Effector memory CD4-positive, alpha-beta T cell (primary cell): ENCODE measurements at places on chromosomes 2 and 18.

GRCh38 chr18:875912-876311 is 28.8 kb upstream of the ADCYAP1 start:
- DNase-seq, result no peak

DNA sequence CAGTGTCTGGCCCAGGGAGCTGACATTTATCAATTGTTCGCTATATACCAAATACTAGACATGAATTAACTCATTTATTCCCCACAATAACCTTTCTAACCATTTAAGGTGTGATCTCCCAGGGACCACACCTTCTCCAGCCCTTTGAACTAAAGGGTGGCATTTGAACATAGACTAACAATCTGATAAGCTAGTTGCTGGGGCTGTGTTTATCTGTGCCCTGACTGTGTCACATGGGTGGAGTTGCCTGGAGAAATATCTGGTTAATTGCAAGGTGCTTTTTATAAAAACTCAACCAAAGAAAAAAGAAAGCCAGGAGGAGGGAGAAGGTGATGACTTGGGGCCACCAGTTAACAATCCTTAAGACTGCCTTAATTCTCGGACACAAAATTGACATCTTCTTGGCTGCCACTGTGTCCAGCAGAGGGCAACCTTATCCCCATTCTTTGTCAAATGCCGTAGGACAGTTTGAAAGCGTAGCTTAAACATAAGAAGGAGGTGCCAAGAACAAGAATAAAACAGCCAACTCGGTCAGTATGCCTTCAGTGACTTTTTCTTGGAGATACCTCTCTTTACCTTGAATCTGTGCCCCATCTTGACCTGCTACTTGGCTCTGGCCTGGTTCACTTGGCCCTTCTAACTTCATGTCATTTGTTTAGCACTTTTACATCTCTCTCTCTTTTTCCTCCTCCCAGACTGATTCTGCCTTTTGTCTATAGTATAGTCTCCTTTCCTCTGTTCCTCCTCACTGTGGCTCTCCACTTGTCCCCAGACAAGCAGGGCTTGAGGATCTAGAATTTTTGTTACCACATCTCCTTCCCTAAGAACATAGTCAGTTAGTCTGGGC is 183.4 kb downstream of the MYO3B start:
- peak; percentile 1 for DNase-seq

DNA sequence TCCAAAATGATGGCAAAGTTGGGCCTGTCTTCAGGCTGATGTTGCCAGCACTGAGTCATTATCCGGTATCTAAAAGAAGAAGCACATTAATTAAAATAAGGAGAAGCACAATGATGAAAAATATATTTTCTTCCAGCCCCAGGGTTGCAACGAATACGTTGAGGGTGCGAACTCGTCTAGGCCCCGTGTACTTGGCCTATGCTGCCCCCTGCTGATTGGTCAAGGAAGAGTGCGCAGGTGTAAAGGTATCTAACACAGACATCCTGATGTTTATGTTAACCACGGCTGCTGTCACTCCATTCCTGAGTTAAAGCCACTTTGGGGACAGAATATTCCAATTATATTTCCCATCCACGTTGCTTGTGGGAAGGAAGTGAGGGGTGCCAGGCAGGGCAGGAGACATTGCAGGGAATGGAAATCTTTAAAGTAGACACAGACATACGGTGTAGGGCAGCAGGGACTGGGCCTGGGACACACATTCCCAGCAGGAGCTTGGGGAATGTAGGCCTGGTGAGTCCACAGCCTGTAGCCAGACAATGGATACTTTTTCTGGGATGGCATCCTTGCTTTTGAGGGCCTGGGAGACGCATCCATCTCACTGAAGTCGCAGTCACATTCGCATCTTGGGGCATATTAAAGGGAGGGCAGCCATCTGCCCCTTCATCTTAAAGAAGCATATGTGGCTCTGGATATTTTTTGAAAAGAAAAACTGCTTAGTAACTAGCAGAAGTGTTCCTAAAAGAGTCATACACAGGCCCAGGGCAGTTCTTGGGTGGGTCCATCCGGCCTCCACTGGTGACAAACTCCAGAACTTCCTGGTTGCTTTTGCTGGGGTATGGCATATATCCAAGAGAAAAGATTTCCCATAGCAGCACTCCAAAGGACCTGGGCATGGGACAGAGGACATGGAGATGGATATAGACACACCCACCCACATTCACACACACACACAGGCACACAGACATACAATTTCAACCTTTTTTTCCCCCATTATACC is 81.9 kb downstream of the CLIP4 start:
- peak; percentile 63 for DNase-seq

GRCh38 chr18:36589857-36590543 is 238.8 kb downstream of the TPGS2 start:
- no peak for DNase-seq

- no peak for DNase-seq
These were observed 676.3 kb downstream of the IRS1 start for GRCh38 chr2:226123300-226123699.

- DNase-seq, result no peak
These were observed 74.1 kb downstream of the GALR1 start for GRCh38 chr18:77323640-77324299.

DNA sequence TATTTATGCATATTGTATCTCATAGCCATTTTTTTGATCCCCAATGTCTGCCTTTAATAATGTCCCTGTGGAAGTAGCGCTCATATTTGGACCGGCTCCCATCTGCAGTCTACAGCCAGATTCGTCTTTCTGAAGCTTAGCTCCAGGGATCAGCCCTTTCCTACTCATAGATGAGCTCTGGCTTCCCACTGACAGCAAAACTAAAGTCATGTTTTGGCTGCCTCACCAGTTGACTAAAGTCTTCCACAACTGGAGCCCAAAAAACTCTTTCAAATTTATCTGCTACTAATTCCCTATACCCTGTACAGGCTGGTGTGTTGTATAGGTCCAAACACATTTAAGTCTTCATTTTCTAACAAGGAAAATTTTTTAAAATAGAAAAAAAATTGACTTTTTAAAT is 294.2 kb upstream of the HNMT start:
- no peak for DNase-seq

- no peak for DNase-seq
These were observed 86.6 kb upstream of the RGPD5 start for GRCh38 chr2:109707281-109708147.

DNA sequence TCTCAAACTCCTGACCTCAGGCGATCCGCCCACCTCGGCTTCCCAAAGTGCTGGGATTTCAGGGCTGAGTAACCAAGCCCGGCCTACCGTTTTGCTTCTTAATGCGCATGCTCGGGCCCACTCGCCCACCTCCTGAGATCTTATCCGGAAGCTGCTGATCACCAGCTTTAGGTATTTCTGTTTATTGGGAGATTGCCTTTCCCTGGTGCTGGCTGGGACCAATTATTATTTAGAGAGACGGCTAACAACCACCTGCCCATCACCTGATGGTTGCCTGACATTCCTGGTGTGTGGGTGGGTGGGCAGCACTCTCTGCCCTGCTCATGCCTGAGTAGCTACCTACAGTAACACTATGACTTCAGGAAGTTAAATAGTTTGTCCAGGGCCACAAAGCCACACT is 56.3 kb upstream of the ZNF532 start:
- no peak for DNase-seq

DNA sequence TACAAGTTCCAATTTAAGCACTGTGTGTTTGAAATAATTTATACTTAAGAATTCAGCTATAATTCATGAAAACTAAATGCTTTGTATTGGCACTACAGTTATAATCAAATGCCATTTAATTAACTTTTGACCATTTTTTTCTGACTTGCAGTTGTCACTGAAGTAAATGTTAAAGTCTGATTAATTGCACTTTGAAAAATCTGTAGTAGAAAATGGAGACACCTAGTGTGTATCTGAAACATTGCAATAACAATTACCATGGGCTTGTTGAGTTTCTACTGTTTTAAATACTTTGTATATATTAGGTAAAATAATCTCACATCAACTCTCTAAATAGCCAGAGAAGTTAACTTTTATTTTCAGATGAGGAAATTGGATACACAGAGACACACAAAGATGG is 458.6 kb upstream of the FSIP2 start:
- DNase-seq, result no peak

DNA sequence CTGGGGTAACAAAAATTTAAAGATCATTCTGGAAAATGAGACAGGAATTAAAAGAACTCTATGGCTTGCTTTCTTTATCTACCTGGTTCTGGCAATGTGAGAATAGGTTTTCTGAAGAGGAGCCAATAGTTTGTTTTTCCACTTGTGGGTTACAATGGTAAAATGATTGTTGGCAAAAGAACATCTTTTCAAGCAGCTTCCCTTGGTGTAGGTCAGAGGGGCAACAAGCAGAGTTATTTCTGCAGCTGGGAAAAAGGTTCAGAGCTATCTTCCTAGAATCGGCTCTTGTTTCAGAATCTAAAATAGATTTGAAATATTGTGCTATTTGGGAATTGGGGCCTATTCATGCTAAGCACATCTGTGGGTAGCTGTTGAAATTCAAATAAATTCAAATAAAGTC is 11.5 kb upstream of the TSPYL6 start:
- DNase-seq, result no peak

- no peak for DNase-seq
These were observed 228.3 kb downstream of the RNF152 start for GRCh38 chr18:61664419-61665084.

GRCh38 chr2:231396058-231396821 is 730 bp downstream of the B3GNT7 start:
- DNase-seq, result no peak

DNA sequence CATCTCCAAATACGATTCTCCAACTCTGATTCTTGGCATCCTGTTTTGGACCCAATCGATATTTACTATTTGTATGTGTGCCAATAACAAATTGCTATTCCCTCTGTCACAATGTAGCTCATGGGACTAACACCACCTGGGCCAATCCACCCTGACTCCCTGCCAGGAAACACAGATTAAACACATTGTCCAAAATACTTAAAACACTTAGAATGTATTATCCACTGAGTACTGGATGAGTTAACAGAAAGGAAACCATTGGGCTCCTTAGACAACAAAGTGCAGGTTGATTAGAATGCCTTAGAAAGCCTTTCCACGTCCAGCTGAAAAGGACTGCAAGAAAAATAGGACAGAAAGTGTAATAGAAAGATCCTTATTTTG is 79.4 kb upstream of the ARHGAP28 start:
- DNase-seq, result no peak

GRCh38 chr2:105032476-105032875 is 5.4 kb upstream of the MRPS9 start:
- no peak for DNase-seq

DNA sequence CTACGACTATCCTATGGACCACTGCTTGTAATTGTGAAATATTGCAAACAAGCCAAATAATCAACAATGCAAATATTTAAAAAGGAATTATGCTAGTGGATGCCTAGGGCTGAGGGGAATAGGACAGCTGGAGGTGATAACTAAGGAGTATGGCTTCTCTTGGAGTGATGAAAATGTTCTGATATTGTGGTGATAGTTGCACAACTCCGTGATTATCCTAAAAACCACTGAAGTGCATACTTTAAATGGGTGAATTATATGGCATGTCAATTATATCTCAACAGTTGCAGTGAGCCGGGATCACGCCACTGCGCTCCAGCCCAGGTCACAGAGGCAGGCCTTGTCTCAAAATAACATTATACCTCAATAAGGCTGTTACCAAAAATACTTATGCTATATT is 125.1 kb upstream of the SH3BP4 start:
- DNase-seq, result no peak

DNA sequence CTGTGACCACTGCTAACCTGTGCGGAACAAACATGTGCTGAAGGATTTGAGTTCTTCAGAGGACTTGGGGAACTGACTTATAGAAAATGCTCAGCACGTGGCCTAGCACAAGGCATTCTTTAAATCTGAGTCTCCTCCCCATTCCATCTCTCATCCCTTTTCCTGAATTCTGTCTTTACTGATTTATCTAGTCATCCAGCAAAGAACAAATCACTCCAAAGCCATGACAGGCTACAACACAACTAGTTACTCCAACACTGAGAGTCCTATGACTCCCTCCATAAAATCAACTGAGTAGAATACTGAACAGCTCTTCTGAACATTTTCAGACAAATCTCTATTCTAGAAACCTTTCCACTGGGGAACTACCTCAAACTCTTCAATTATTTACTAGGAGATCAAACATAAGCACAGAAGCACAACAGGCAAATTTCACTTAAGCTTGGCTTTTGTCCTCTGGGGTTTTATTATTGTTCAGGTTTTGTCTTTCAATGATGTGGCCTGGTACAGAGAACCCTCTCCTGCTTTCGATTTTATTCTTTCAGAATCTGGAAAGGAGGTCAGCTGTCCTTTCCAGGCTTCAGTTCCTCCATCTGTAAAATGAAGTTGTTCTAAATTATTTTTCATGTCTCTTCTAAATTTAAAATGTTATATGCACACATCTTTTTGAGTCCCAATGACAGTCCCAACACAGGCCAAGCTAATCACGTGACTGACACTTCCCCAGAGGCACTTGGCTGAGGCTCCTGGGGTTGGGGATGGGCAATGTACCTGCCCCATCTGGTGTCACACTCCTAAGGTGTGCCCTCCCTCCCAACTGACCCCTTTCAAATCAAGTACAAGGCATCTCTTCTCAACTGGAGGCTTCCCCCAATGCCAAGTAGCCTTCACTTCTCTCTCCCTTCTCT is 31.8 kb downstream of the RNU4ATAC start:
- no peak for DNase-seq

DNA sequence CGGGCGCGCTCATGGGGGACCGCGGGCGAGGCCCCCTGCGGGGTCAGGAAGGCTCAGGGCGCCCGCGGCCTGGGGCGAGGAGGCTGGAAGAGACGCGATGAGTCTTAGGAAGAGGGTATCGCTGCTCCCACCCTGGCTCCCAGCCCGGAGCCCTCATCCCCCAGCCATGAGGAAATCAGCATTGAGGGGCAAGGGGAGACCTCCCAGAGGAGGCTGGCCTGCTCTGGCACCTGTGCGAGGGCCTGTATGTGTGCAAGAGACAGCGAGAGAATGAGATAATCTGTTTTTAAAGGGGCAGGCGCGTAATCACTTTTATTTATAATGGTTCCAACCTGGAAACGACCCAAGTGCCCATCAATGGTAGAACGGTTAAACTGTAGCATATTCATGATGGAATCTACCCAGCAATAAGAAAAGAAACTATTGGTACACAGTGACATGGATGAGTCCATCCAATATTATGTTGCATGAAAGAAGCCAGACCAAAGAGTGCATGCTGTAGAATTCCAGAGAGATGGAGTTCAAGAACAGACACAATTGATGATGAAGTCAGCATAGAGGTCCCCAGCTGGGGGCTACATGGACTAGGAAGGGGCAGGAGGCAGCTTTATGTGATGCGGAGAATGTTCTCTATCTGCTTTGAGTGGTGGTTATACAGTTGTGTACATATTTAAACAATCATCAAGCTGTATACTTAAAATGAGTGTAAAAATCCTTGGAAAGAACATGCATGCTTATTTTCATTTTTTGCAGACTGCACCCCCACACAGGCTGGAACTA is 14.4 kb downstream of the FBXO41 start:
- no peak for DNase-seq

DNA sequence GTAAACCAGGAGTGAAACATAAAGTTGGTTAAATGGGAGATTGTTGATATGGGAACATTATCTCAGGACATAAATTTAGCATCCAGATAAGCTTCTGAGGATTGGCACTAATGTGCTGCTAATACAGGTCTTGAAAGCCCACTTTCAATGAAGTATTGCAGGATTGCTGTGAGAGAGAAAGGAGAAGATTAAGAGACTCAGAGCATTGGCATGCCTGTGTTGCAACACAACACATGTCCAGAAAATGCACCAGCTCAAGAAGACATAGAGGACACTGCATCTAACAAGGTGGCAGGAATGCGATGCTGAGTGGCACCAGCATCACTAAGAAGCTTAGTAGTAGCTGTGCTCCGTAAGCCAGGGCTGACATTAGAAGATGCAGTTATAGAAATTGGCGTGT is 728.9 kb downstream of the SUCLG1 start:
- no peak for DNase-seq
